NB4 (cell line): ENCODE measurements at places on chromosomes 1 and 21.

- DNase-seq = no peak
Measured at GRCh38 chr21:38911484-38912101, 105.9 kb downstream of the ETS2 start.

DNA sequence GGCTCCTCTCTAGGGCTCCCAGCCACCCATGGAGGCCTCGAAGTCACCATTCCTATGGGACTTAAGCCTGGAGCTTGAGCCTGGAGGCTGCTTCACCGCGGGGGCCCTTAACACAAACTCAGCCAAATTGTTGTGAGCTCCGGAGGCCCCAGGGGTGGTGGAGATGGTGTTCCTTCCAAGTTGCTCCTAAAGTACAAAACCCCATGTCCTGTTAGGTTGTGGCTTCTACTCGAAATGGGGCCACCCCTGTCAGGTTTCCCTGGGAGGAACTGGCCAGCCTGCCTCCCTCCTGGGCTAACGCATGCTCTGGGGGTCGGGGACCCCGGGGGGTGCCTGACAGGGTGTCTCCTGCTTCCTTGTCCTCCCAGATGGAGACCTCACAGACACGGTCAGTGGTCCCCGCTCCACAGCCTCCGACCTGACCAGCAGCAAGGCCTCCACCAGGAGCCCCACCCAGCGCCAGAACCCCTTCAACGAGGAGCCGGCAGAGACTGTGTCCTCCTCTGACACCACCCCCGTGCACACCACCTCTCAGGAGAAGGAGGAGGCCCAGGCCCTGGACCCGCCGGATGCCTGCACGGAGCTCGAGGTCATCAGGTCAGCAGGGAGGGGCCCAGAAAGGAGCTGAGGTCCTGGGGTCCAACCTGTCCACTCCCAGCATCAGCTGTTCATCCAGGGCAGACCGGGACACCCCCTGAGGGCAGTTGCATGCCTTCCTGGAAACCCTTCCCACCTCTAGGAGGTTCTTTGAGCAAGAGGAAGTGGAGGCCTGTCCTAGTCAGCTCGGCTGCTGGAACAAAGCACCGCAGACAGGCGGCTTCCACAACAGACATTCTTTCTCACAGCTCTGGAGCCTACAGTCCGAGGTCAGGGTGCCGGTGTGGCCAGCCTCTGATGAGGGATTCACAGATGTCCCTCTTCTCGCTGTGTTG, 10.8 kb upstream of the SLC25A34 start:
- no peak for DNase-seq

- DNase-seq = no peak
Measured at GRCh38 chr21:38980416-38981313, 174.9 kb downstream of the ETS2 start.

DNA sequence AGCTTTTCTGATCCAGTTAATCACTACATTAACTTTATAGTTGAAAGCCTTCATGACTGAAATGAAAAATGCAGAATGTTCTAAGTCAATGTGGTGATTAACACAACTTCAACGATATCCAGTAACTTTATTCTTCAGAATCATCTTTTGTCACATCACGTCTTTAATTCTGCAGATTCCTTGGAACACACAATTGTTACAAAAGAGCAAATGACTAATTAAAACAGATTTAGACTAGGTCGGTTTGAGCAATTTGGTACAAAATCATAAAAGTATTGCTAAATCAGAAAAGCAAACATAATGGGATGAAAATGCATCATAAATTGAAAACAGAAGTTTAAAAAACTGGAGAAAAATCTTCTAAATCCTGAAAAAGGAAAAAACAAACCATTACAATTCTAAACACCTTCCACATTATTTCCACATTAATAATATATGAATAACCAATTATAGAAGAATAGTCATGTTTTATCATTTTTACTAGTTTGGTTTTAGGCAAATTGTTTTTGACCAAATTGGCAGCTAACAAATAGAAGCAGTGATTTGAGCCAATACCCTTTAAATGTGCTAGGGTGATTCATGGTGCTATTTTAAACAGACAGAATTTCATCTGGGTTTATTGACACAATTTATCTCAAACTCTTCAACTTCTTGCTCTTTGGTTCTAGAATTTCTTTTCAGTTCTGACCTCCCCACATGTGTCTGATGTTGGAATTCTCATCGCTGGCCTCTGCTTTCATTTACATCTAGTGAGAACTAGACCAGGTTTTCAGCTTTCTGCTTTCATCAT, 468.1 kb upstream of the PTBP2 start:
- no peak for DNase-seq

- no peak for DNase-seq
Measured at GRCh38 chr1:208803011-208803811, 559.0 kb upstream of the PLXNA2 start.

- DNase-seq = no peak
Measured at GRCh38 chr1:14521622-14522021, 76.9 kb upstream of the KAZN start.

DNA sequence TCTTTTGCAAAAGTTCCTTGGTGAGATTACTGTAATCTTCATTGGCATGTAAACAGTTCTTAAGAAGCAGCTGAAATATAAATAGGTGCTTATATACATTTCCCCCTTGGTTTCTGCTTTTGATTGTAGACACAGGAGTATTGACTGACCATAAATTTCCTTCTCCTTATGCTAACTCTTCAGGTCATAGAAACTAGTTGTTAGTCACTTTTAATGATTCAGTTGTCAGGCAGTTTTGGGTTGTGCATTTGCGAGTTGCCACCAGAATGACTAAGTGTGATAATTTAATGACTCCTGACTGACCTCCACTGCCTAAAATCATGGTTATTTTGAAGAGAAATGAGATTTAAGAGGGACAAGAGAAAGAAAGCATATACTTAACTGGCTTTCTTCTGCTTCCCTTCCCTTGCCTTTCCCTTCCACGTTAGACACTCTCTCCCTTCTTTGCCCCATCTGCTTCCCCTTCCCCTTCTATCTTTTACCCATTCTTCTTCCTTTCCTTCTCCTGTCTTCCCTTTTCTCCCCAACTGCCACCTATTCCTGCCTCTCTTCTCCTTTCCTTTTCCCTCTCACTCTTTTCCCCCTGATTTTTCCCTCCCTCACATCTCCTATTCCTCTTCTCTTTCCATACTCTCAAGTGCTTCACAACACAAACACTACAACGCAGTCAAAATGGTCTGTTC, 12.3 kb downstream of the ZMPSTE24 start:
- no peak for DNase-seq
